Right cardiac atrium (tissue), 5 donors: ENCODE measurements at places on chromosomes 11 and 22. TPM values are rescaled to one million over a fixed set of nuclear protein-coding genes. Genes with fewer than 3 reads are reported as not detected.

PATL1 gene
- 11.7 TPM for polyA plus RNA-seq

GRCh38 chr11:44226945-44227344, 83.0 kb downstream of the ALX4 start:
- no peak for DNase-seq

- no peak for DNase-seq
Measured at GRCh38 chr22:36467946-36468345, 13.5 kb downstream of the TXN2 start.

DNA sequence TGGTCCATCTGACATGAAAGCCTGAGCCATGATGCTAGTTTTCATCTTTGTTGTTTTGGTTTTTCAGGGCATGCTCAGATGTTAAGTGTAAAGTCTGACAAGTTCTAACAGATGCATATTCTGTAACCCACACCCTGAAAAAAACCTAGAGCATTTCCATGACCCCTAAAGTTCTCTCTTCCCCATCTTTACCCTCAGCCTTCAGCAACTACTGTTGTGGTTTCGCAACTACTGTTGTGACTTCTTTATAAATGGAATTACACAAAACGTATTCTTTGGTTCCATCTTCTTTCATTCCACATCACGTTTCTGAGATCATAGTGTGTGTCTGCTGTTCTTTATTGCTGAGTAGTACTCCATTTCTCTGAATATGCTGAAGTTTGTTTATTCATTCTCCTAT, 65.1 kb upstream of the LDLRAD3 start:
- DNase-seq, result no peak

- DNase-seq, result no peak
Measured at GRCh38 chr11:66641834-66642233, 3.3 kb downstream of the RBM4 start.
